HFFc6 (cell line): ENCODE measurements at places on chromosomes 2 and 18.

DNA sequence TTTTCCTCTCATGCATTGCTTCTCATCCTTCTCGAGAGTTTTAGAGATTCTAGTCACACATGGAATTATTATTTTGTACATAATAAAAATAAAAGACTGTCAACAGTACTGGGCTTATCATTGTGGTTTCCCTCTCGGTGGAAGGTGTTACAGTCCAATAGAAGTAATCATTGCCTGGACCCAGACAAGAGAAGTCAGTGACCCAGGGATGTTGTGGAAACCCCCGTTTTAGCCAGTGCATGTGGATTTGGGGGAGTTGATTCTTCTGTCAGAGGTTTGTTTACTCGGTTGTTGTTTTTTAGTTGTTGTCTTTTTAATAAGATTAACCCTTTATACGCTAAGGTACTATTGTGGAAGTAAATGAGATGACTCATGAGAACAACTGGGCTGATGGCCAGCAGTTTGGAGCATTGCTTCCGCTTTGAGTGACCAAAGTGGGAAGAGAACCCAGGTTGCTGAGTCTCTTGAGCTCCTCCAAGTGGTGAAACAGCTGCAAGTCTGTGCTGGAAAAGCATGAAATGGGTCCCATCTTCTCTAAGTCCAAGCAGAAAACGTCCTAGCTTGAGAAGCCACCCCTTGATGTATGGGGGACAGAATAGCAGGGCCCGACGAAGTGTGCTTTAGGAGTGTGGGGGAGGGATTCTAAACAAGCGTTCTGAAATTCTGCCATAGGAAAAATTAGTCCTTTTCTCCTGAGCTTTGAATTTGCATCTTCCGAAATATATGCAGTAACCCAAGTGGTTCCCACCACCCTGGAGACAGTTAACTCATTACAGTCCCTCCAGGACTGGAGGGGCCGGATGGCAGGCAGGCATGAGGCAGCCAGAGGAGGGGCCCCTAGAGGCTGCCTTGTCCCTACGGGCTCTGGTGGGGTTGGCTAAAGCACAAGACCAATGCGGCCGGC, 61.8 kb upstream of the GPR45 start:
- peak; percentile 77 for DNase-seq

GRCh38 chr18:54033052-54033451, 191.4 kb downstream of the MBD2 start:
- no peak for DNase-seq

- no peak for DNase-seq
Measured at GRCh38 chr2:179201869-179202268, 62.8 kb downstream of the SESTD1 start.

DNA sequence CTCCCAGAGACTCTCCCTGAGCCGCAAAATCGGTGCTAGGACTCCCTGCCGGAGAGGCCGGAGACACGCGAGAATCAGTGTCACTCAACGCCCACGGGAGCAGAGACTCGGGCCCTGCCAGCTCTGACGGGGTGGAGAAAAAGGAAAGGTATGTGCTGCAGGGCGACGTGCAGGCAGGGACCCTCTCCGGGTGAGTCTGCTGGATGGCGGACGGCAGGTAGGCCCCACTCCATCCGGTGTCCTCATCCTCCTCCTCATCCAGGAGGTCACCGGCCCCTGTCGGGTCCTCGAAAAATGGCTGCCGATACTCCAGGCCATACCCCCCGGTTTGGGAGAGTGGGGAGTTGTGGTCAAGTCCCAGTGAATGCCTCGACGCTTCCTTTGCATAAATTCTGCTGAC, 110.7 kb downstream of the PMAIP1 start:
- no peak for DNase-seq

DNA sequence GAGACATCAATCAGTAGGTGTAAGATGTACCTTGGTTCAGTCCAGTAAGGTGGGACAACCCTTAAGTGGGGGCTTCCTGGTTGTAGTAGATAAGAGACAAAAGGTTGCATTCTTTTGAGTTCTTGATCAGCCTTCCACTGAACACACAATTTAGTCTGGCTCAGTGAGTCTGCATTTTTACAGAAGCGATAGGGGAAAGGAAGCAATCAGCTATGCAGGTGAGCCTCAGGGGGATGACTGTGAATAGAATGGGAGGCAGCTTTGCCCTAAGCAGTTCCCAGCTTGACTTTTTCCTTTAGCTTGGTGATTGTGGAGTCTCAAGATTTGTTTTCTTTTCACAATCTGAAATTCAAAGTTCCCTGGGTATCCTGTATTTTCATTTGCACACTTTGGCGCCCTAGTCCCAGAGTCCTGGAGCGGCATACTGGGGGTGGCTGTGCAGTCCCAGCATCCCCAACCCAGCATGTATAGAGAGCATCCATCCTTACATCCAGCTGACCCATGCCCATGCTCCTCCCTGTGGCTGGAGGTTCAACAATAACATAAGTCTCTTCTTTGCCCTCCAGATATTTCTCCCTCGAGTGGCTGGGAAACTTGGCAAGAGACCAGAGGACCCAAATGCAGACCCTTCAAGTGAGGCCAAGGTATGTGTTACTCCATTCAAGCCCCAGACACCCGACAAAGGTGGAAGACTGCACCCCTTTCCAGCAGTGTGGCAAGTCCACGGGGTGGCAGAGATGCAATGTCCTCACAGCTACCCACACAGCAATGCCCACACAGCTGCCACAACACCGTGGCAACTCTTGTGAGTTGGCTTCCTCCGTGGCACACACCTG, 20.1 kb upstream of the PRLH start:
- no peak for DNase-seq

DNA sequence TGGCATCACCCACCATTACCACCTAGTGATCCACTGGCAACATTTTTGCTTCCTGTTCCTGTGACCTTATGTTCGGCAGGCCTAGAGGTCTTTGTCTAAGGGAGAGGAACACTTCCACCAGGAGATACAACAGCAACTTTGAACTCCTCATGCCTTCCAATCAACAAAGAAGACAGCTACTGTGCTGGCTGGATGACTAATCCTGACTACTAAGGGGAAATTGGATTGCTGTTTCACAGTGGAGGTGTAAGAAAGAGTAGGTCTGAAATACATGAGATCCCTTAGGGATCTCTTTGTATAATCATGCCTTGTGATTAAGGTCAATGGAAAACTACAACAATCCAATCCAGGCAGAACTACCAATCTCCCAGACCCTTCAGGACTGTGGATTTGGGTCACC, 45.2 kb downstream of the EIF2AK3 start:
- DNase-seq: no peak

- DNase-seq: no peak
Measured at GRCh38 chr2:110101901-110102803, 13.5 kb downstream of the MALL start.

DNA sequence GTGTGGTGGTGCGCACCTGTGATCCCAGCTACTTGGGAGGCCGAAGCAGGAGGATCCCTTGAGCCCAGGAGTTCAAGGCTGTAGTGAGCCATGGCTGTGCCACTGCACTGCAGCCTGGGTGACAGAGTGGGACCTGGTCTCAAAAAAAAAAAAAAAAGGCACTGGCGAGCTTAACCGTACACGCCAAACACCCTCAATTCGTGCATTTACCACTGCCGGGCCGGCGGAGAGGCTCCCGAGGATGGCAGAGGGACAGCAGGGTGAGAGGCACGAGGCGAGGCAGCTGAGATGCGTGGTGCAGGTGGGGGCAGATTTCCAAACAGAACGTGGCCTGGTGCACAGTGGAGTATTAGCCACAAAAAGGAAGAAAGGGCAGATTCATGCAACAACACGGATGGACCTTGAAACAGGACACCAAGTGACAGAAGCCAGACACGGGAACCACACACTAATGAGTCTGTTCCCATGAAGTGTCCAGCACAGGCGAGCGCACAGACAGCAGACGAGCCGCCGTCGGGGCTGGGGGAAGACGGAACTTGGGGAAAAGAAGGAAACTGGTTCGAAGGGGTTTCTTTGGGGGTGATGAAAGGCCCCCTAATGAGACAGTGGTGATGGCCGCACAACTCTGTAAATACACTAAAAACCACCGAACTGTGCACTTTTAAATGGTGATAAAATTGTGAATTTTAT, 27.4 kb downstream of the SLC66A2 start:
- no peak for DNase-seq

DNA sequence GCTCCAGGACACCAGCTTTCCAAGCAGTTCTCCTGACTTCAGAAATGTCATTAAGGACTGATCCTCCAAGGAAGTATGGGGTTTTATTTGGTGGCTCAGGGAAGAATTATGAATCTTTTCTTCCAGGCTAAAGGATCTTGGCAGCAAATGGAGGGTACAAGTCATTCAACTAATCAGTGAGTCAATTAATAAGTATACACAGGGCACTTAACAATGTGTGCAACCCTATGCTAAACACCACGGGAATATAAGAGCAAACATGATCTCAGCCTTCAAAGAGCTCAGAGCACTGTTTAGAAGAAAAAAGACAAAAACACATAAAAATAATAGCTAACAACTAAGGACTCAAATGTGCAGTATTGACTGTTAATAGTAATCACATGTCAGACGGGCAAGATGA, 234.5 kb downstream of the SETBP1 start:
- DNase-seq: no peak

- DNase-seq: no peak
Measured at GRCh38 chr2:138621139-138621538, 119.6 kb downstream of the SPOPL start.

- peak; percentile 52 for DNase-seq
Measured at GRCh38 chr18:59996370-59996966, 96.7 kb downstream of the PMAIP1 start.

GRCh38 chr2:221973502-221973901, 325.3 kb downstream of the PAX3 start:
- no peak for DNase-seq

GRCh38 chr18:79933765-79934164, 17.7 kb downstream of the SLC66A2 start:
- DNase-seq: peak; percentile 80

DNA sequence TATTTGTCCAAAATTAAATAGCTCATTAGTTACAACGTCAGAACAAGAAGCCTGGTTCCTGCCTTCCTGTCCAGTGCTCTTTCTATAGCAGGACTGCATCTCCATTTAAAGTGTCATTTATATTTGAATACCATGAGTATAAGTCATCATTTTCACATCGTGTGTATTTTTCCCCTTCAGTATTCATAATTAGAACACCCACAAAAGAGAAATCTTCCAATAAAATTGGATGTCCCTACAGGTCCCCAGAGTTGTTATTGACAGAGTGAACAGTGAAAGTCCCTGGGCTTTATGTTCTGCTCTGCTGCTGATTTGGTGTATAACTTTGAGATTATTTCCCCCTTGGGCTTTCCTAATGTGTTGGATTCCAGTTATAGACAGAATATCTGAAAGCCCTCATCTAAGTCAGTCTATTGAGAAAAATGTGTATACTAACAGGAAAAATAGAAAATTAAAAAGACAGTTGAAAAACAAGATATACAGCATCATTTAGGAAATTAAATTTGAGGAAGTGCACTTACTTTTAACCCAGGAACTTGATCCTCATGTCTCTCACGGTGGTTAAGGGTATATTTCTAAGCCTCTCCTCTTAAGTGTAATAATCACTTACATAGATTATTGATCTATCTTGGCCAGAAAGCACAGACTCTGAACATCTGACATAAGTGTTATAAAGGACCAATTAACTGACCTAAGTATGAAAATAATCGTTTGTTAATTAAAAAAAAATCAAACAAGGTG, 15.2 kb upstream of the REV1 start:
- no peak for DNase-seq

GRCh38 chr18:36415171-36415570, 117.7 kb downstream of the FHOD3 start:
- DNase-seq: no peak

DNA sequence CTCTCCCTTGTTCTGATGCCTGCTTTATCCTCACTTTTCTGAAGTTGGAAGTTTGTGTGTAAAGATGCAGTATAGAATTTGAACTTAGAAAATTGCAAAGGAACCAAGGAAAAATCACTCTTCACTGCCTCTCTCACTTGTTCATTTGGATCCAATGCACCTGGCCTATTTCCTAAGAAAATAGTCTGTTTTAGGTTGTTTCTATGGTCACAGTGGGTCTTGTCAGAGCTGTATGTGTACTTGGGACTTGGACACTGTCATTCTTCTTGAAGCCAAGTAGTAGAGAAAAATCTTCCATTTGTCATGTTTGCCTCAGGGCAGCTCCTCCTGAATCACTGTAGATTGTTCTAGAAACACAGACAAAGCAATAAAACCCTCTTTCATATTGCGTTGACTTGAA, 80.3 kb upstream of the SESTD1 start:
- DNase-seq: peak; percentile 9

DNA sequence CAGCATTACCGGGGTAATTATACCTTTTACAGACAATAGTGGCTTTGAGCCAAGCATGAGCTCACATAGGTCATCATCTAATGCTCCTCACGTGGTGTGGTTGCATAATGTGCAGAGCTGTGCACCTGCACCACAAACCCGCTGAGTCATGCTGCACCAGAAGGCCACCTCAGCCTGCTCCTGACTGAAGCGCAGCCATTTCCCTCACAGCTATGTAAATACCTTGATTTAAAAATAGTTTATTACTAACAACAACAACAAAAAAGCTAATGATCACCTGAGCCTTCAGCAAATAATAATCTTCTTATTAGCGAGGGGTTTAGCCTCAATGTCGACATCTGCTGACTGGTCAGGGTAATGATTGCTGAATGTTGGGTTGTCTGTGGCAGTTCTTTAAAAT, 238.8 kb downstream of the MBD5 start:
- DNase-seq: no peak

GRCh38 chr2:120362926-120363325, 17.0 kb downstream of the INHBB start:
- no peak for DNase-seq

DNA sequence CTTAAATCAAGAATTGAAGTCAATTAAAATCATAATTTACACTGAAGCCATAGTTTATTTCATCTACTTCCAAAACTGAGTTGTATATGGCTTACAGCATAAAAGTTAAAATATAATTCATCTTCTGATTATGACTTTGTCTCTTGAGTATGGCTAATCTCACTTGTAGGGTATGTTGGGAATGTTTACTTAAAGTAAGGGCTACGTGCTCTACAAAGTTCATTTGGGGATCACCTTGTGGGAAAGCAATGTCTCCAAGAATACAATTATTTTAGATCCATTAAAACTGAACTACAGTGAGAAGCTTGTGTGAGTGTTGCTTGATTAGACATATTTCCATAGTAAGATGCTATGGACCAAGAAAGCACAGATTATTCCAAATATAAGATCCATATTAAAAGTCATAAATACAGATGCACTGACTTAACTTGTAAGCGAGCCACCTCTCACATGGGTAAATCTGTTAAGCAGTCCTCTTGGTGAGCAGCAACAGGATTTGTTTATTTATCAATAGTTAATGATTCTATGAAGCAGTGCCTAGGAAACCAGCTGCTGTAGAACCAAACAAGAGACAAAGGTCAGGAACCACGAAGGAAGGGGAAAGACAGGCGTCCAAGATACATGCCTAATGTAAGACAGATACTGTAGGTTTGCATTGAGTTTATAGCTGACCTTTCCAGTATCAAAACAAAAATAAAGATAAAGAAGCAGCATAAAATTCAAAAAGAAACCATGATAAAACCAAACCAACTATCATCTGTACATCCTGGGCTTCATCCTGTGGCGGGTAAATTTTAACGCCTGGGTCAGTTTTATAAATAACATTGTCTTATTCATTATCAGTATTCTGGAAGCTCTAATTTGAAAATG, 24.8 kb downstream of the DSG4 start:
- DNase-seq: no peak
